ENCODE measurements at places on chromosomes 5 and 9.
A peak's percentile ranks its signal among the peaks of the same experiment; 100 is the strongest.

- no peak for DNase-seq
Measured at GRCh38 chr9:36092509-36093215, 43.9 kb upstream of the GLIPR2 start.

DNA sequence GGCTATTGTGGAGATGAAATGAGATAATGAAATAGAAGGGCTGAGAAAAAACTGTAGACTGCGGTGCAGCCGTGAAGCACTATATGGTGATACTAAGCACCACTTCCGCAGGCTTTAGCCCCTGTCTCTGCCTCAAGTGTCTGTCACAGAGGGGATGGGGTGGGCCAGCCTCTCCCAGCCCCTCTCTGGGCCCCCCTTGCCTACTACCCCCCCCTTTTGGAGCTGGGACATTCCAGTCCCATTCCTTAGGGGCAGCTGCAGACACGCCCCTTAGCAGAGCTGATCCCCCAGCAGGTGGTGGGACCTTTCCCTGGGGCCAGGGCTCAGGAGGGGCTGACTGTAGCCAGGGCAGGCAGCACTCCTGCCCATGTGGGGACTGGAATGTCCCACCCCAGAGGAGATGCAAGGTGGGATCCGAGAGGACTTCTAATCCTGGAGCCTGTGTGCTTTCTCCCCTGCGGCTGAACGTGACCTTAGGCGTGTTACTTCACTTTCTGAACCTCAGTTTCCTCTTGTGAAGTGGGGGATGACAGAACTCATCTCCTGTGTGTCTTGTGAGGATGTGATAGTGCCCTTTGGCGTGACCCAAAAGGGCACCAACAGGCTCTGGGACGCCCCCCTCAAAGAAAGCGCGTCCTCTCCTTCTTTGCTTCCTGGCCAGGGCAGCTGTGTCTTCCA is 1.9 kb downstream of the N4BP3 start:
- no peak for DNase-seq

- peak; percentile 31 for DNase-seq
Measured at GRCh38 chr9:120531683-120532300, 48.2 kb downstream of the CDK5RAP2 start.

- no peak for DNase-seq
Measured at GRCh38 chr5:130280528-130281217, 376.4 kb downstream of the CHSY3 start.

DNA sequence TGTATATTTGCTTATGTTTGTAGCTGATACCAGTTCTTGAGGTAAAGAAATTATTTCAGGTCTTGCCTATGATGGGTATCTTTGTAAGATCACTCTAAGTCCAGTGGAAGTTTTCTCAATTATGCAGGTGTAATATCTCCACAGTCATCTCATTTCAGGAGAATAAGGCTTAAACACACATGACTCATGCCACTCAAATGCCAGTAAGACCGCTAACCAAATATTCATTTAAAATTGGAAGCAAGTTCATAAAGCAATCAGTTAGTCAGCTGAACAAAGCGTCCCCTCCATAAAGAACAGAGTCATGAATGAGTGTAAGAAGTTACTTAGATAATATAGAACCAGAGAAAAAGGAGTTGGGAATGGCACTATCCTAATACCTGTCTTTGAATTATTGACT is 248.7 kb downstream of the LURAP1L start:
- DNase-seq = no peak

GRCh38 chr9:114396558-114397218 is 8.9 kb upstream of the AKNA start:
- peak; percentile 86 for DNase-seq

GRCh38 chr9:123268465-123269259 is at the start of gene STRBP:
Gene STRBP (minus strand): TSS chr9:123268586. CDS start chr9:123184134, 84,452 bp downstream.
- DNase-seq = peak; percentile 81

DNA sequence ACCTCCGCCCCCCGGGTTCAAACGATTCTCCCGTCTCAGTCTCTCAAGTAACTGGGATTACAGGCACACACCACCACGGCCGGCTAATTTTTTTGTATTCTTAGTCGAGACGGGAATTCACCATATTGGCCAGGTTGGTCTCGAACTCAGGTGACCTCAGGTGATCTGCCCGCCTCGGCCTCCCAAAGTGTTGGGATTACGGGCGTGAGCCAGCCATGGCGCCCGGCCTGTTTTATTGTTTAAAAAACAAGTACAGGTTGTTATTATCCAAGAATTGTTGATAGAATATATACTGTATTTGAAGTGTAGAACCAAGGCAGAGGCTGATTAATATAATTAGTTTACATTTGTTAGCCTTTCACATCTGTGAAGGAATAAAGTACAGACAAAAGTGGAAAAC is 8.9 kb downstream of the PARP8 start:
- no peak for DNase-seq

- peak; percentile 83 for DNase-seq
Measured at GRCh38 chr5:95631991-95632675, 12.2 kb downstream of the GPR150 start.
